RWPE2 (cell line): ENCODE measurements at places on chromosomes 3 and 15.

DNA sequence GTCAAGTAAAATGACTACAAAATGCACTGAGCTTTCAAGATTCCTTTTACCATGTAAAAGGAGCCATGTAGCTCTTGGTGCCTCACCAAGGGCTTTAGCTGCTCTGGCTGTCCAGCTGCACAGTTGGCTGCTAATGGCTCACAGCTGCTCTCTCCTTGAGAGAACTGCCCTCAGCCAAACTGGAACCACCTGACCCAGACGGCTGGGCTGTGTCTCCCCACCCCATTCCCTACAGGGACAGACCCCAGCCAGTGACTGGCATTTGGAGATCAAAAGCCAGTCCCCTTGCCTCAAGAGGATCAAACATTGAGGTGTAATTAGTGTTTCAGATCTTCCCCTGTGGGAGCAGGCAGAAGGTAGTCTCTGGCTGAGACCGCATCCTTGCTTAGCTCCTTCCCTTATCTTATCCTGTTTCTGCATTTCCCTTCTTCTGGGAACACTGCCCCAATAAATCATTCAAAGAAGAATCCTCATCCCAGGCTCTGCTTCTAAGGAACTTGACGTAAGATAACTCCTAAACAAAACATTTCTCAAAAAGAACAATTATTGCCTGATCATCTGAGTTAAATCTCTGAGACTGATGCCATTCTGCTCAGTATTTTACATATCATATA is 28.6 kb upstream of the UBE2E2 start:
- no peak overlapping the region for H3K4me3 ChIP-seq
- H3K27me3 ChIP-seq = no peaks in the 10 kb centered on the region
- H3K27ac ChIP-seq = no peak overlapping the region

GRCh38 chr3:184341925-184342324 is 4.5 kb downstream of the FAM131A start:
- no peak for DNase-seq
- no peak overlapping the region for H3K4me3 ChIP-seq
- H3K27me3 ChIP-seq = no peaks in the 10 kb centered on the region

DNA sequence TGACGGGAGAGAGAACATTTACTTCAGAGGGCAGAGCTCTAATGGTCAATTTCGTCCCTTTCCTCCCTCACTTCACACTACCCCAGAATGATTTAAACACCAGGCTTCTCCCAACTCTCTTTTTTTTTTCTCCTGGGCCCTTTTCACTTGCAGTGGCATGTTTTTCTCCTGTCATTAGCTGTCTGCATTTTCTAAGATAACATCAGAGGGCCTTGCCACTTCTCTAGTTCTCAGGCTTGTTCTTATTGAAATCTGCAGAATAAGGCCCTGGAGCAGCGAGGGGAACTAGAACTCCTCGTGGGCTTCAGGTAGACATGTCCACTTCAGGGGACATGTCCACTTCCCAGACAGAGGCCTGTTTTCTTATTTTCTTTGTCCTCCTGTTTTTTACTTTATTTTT is 514.4 kb upstream of the TBL1XR1 start:
- DNase-seq = no peak
- H3K36me3 ChIP-seq = no peaks in the 10 kb centered on the region
- no peaks in the 10 kb centered on the region for H3K4me1 ChIP-seq

GRCh38 chr3:126365351-126366277 is 8.4 kb upstream of the KLF15 start:
- H3K4me1 ChIP-seq = no peaks in the 10 kb centered on the region
- H3K4me3 ChIP-seq = no peak overlapping the region
- no peak overlapping the region for H3K27ac ChIP-seq
- DNase-seq = peak; percentile 29
- no peaks in the 10 kb centered on the region for H3K36me3 ChIP-seq

DNA sequence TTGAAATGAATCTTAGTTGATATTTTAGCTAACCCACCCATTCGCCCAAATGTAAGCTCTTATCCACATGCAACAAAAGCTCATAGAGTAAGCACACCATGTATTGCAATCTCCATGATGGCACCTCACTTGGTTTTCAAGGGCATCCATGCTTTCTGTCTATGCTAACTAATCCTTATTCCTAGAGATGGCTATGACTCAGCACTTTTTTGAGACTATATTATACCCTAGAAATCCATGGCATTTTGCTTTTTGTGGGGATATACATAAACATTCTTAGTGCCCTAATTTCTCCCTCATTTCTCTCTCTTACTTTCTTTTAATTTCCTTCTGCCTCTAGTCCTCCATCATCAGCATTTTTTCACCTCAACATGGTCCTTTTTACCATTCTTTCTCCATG is 168.5 kb upstream of the STT3B start:
- no peaks in the 10 kb centered on the region for H3K36me3 ChIP-seq
- no peaks in the 10 kb centered on the region for H3K27me3 ChIP-seq
- no peak for DNase-seq

GRCh38 chr15:69035205-69035917 is 20.9 kb downstream of the NOX5 start:
- no peaks in the 10 kb centered on the region for H3K27me3 ChIP-seq
- no peak for DNase-seq
- peak overlapping the region; percentile 62 for H3K27ac ChIP-seq
- no peaks in the 10 kb centered on the region for H3K36me3 ChIP-seq
- H3K4me3 ChIP-seq = no peak overlapping the region
- peaks cover 17% of the 10 kb centered on the region for H3K4me1 ChIP-seq

DNA sequence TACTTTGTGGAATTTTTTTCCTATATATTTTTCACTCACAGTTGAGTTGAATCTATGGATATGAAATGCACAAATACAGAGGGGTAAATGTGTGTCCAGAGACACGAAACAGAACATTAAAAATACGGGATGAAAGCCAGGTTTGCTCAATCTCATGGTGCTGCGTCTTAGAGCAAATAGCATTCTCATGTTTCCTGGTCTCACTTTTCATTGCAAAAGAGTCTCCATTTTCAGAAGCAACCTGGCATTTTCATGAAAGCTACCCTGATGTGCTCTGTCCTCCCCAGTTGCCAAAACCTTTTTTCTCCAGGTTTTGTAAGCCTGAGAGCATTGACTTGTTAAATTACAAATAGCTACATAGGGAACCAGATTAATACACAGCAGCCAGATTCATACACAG is 49.5 kb upstream of the MBNL1 start:
- H3K4me1 ChIP-seq = peaks cover 11% of the 10 kb centered on the region
- H3K36me3 ChIP-seq = no peaks in the 10 kb centered on the region
- DNase-seq = no peak

GRCh38 chr15:67125589-67126502 is 60.4 kb downstream of the SMAD3 start:
- H3K27ac ChIP-seq = peak overlapping the region; percentile 97
- no peaks in the 10 kb centered on the region for H3K27me3 ChIP-seq
- DNase-seq = peak; percentile 98
- H3K4me1 ChIP-seq = peaks cover 70% of the 10 kb centered on the region

DNA sequence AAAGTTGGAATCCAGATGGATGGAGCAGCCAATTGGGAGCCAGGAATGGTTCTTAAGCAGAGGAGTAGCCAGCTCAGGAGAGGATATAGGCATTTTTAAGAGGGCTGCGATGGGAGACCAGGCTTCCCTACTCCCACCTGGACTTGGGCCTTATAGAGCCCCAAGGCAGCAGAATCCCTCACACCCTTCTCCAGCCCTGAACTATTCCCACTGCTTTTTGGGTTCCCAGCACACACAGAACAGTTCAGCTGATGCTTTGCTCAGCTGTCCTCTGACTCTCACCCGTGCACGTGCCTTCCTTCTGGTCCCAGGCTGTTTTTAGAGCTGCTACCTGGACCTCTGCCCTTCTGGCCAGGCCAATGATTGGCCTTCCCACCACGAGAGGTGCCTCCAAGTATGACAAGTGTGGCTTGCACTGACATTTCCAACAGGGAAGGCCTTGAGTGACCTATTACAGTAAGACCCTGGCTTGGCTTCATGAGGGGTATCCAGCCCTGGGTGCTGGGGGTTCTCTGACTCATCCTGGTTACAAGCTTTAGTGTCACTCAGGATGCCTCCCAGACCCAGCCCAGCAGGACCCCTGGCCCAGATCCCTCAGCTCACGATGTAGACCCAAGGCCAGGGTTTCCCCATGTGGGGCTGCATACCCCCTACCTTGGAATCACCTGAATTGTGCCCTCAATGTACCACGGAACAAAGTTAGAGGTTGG is 25.2 kb downstream of the NOX5 start:
- no peak overlapping the region for H3K27ac ChIP-seq
- no peaks in the 10 kb centered on the region for H3K36me3 ChIP-seq
- no peak overlapping the region for H3K4me3 ChIP-seq
- no peak for DNase-seq

DNA sequence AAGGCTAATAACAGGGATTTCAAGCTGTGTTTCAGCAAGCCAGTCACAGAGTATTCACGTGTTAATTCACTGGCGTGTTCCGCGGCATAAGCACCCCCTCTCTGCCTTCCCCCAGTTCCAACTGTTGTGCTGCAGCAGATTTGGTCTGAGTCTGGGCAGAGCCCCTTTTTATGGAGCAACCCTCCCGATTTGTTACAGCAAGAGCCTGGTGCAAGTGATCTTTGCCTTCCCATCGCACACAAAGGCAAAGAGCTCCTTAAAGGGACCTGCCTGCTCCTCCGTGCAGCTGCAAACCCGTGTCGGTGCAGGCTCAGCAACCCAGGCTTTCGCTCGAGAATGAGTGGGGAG is 170.5 kb downstream of the KCNAB1 start:
- H3K4me3 ChIP-seq = no peak overlapping the region
- DNase-seq = no peak
- no peaks in the 10 kb centered on the region for H3K4me1 ChIP-seq
- peaks cover 53% of the 10 kb centered on the region for H3K27me3 ChIP-seq

DNA sequence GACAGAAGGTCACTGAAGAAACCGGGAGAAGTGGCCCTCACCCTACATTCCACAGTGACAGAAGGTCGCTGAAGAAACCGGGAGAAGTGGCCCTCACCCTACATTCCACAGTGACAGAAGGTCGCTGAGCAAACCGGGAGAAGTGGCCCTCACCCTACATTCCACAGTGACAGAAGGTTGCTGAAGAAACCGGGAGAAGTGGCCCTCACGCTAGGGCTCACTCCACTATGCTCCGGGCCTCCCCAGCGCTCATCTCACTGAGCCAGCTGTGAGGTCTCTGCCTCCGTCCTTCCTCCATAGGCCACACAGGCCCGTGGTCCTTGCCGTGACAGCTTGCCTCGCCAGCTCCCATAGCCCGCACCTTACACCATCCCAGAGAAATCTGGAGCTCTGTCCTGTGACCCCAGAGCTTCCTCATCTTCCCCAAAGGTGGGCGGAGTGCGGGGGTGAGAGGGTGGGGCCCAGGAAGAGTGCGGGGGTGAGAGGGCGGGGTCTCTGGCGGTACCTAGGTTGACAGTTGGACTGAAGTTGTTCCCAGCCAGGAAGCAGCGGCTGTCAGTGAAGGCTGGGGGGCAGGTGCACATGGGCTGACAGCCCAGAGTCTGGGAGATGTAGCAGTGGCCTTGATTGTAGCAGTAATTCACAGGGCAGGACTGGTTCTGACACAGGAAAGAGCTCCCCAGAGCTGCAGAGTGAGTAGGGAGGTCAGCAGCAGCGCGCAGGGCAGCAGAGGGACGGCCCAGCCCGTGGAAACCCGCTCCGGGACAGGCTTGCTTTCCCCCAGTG is 32.0 kb downstream of the MUC20 start:
- no peaks in the 10 kb centered on the region for H3K4me1 ChIP-seq
- no peak overlapping the region for H3K4me3 ChIP-seq
- no peak overlapping the region for H3K27ac ChIP-seq
- no peaks in the 10 kb centered on the region for H3K36me3 ChIP-seq
- peaks cover 2% of the 10 kb centered on the region for H3K27me3 ChIP-seq

- no peak overlapping the region for H3K4me3 ChIP-seq
- no peaks in the 10 kb centered on the region for H3K36me3 ChIP-seq
- H3K27me3 ChIP-seq = no peaks in the 10 kb centered on the region
- DNase-seq = peak; percentile 85
These were observed 152.9 kb downstream of the TPRG1 start for GRCh38 chr3:189324538-189325138.

GRCh38 chr3:144556392-144556791 is 584.8 kb downstream of the DIPK2A start:
- no peak for DNase-seq
- no peak overlapping the region for H3K27ac ChIP-seq
- H3K4me3 ChIP-seq = no peak overlapping the region
- peaks cover 4% of the 10 kb centered on the region for H3K27me3 ChIP-seq

DNA sequence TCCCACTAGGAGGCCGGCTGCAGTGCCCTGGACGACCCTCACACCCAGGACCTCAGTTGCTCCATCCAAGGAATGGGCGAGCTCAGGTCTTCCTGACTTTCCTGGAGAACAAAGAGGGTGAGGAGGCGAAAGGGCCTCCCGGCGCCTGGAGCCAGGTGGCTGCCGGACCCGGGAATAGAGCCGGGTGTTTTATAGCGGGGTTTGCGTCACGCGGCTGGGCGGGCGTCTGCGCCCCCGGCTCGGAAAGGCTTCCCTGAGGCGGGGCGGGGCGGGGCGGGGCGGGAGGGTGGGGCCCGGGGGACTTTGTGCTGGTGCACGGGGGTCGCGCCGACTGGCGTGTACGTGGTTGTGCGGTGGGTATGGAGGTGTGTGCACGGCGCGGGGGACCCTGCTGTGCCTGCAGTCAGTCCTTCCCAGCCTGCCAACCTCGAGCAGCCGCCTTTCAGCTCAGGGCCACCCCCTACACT is 4.6 kb upstream of the PRKCD start:
- DNase-seq = no peak
- peaks cover 25% of the 10 kb centered on the region for H3K4me1 ChIP-seq
- H3K27ac ChIP-seq = peak overlapping the region; percentile 21

GRCh38 chr15:57418635-57419034 is 42.3 kb downstream of the CGNL1 start:
- H3K36me3 ChIP-seq = no peaks in the 10 kb centered on the region
- H3K27me3 ChIP-seq = no peaks in the 10 kb centered on the region
- H3K4me3 ChIP-seq = no peak overlapping the region

GRCh38 chr15:69518806-69519205 is 66.2 kb downstream of the RPLP1 start:
- no peak for DNase-seq
- no peak overlapping the region for H3K27ac ChIP-seq
- H3K36me3 ChIP-seq = no peaks in the 10 kb centered on the region
- H3K4me1 ChIP-seq = peaks cover 9% of the 10 kb centered on the region
- no peaks in the 10 kb centered on the region for H3K27me3 ChIP-seq

DNA sequence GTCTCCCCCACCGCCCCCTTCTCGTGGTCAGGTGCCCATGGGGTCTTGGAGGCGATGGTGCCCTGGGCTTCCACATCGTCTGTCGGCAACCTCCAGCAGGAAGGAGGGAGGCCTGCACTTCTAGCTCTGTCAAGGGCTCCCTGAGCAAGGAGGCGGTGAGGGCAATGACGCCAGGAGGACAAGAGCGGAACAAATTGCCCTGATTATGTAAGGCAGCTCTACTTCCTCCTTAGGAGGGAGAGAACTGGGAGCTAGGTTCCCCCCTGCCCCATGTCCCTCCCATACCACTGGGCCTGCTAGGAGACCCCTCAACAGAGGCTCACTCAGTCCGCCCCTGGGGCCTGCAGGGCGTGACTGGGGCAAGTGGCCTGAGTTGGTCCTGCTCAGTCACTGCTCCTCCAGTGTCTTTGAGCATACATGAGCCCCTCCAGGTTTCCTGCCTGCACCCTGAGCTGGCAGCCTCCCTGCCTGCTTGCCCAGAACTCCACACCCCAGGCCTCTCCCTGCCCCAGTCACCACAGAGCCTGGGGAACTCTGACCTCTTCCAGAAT is 56.1 kb downstream of the CACNA2D2 start:
- DNase-seq = no peak
- no peaks in the 10 kb centered on the region for H3K4me1 ChIP-seq
- no peak overlapping the region for H3K4me3 ChIP-seq
